ENCODE measurements at places on chromosomes 11 and 22.

DNA sequence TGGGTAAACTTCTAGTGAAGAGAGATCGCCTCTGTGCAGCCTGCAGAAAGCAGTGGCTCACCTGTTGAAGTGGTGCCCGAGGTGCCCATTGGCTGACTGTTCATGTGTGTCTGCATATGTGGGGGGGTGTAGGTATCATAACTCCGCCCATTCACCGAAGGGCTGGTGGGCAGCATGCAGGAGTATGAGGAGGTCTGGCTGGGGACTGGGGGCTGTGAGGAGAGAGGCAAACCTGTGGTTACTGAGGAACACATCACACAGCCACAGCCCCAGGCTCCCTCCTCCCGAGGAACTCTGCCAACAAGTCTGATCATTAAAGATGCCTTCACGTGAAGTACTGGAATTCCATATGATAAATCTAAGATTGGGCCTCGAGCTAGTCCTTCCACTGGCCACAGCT is 20.5 kb downstream of the PAX6 start:
- DNase-seq, result no peak

DNA sequence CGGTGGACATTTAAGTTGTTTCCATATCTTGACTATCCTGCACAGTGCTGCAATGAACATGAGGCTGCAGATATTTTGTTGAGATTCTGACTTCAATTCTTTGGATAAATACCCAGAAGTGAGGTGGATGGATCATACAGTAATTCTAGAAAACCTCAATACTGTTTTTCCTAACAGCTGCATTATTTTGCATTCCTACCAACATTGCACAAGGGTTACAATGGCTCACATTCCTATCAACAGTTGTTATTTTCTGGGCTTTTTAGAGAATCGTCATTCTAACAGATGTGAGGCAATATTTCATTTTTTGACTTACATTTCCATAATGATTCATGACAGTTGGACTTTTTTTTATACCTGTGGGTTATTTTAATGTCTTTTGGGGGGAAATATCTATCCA is 716.9 kb upstream of the ANO3 start:
- DNase-seq, result no peak

DNA sequence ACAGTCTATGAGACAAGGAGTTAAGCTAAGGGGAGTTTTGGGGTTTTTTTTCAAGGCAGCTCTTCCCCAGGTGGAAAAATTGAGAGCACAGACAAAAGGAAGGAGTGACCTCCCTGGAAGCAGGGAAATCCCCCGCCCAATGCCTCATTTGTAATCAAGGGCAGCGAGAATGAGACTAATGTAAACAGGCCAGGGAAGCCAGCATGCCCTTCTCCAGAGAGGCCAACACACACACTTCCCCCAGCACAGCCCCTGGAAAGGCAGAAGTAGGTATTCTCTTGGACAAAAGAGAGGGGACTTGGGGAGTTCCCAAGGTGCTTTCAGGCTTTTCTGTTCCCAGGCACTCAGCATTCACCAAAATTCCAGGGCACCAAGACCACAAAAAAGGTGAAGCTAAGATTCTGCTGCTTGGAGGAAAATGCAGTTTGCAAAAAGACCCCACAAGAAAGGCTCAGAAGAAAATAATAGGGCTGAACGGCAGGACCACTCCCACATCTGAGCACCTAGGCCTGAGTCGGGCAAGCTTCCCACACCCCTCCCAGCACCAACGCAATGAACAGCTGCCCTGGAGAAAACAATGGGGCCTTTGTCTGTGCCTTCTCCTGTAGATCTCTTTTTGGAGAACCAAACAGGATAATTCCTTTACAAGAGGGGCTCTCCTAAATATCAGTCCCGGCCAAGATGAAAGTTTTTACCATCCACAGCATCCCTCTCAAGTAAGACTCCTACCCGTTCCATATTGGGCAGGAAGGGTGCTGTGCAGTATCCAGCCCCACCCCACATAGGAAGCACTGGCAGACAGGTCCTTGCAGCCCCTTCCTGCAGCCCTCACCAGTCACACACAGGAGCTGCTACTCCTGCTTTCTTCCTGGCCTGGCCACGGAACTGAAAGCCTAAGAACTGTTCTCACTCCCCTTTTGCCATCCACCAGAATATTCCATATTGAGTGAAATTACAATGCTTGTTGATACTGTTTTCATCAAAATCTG is 70.7 kb upstream of the AKIP1 start:
- peak; percentile 66 for DNase-seq

- DNase-seq, result no peak
These were observed 17.6 kb upstream of the LMO1 start for GRCh38 chr11:8281266-8281665.

DNA sequence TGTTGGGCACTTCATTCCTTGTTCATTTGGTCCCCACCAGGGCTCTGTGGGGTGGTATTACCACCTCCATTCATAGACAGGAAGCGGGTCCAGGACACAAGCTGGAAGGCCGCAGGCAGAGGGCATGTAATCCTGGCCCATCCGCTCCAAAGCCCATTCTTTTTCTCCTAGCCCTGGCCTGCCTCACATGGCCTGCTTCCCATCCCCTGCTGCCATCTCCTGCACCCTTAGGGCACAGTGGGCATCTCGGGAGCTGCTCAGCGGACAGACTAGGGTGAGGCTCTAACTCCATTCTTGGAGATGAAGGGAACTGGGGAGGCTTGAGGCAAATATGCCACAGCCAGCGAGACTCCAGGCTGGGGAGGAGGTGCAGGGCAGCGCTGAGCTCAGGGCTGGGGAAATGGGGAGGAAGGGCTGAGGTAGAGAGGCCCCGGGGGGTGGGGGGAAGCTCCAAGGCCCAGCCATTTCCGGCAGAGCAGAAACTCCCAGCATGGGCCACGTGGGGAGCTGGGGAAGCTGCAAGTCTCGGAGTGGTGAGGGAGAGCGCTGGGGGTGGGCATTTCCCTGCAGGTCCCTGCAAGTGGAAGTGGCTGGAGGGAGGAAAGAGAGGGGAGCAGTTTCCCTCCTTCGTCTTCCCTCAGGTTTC is 14.3 kb upstream of the BCL9L start:
- DNase-seq, result no peak

DNA sequence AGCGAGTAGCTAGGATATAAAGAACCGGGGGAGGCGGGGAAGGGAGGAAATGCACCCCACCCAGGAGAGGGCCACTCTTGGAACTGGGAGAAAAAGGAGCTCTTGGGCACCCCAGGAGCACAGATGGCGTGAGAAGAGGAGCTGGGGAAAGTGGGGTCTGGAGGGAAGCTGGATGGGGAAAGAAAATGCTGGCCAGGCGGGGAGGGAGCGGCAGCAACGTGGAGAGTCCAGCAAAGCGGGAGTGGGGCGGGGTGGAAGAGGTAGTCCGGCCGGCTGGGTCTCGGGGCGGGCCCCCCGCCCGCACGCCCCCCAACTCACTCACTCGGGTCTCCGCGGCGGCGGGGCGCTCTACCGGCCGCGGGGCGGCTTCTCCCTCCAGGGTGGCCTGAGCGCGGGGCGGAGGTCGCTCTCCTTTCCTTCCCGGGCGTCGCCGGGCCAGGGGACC is 522 bp downstream of the TOB2 start:
- no peak for DNase-seq

DNA sequence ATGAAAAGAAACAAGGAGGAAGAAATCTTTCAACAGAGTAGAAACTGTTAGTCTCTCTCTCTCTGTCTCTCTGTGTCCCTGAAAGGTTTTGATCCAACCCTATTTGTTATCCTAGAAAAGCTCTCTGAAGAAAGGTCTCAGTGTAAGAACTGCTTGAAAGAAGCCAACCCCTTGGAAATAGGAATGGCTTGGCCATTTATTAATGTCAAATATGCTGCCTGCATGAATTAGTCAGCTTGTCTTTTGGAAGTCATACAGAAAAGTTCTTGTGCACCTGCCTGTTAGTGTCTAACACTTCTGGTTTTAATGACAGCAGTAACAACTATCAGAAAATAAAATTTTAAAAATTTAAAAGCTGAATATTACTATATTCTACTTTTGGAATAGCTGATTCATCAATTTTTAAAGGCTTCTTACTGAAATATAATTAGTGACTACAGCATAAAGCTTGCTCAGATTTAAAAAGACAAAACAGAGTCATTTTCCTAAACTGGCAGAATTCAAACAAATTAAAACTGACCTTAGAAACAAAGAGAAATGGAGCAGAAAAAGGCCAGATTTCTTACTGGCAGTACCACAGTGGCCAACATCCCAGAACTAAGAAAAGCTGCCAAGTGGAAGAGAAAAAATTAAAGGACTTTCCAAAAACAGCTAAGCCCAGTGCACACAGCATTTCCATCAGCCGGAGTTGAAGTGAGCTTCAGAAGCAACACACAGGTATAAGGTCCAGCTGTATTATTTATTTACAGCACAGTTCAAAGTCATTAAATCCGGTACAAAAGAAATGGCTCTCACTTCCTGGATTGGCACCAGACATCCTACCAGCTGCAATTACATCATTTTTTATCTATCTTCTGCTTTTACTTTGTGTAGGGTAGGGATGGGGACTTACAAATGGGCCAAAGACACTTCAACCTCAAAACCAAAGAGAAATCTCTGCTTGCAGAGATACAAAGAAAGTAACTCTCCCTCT is 76.3 kb downstream of the PRCP start:
- no peak for DNase-seq

DNA sequence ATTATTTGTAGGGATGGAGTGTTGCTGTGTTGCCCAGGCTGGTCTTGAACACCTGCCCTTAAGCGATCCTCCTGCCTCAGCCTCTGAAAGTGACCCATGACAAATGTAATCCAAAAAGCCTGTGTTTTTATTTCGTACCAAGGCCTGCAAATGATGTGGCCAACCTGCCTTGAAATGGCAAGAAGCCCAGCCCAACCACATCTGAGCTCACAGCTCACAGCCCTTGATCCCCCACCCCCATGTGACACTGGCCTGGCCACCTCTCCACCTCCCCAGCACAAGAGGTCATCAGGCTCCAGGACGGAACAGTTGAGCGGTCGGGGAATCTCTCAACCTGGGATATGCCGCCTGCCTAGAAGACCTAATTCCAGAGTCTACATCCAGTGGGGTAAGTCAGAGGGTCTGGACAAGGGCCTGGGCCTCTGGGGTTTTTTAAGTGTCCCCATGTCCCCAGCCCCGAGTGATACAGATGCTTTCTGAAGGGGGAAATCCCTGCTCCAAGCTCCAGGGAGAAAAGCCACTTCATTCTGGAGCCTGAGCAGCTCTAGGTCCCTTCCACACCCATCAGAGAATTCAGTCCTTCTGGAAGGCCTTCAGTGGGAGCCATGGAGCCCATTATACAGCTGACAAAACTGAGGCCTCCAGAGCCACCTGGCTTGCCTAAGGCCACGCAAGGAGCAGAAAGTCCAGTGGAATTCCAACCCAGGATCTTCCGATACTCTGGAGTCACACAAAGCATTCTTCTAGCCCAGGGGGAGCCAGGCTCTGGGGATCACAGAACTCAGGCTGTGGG is 70.7 kb downstream of the MN1 start:
- DNase-seq, result no peak

DNA sequence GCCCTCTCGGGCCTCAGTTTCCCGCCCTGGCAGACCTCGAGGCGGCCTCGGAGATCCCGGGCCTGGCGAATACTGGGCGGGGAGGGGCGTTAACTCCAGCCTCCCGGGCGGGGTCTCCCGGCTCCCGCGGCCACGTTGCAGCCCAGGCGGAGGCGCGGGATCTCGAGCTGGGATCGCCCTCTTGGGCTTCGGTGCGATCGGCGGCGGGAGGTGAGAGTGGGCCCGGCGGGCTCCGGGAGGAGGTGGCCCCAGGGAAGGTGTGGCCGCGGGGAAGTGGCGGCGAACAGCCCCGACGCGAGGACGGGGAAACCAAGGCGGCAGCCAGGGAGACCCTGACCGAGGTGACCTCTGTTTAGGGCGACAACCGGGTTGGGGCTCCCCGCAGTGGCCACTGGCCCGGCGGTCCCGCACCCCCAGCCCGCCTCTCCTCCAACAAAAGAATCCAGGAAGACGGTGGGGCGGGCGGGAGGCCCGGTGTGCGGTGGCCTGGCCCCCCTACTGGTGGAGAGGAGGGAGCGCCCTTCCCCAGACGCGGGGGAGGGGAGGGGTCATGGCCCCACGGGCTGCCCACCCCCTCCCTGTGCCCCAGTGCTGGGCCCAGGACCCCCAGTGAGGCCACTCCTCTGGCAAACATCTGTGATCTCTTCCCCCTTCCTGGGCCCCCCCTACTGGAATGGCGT is at the start of gene PHETA2:
TSS of gene PHETA2 (plus strand) at position 117 of the 680 bp plus-strand sequence. CDS start 3,046 bp downstream, outside the sequence.
- no peak for DNase-seq

GRCh38 chr22:35059632-35060031 is 6.3 kb upstream of the ISX start:
- DNase-seq, result no peak

- DNase-seq, result no peak
These were observed 43.9 kb downstream of the RELT start for GRCh38 chr11:73420136-73420535.

DNA sequence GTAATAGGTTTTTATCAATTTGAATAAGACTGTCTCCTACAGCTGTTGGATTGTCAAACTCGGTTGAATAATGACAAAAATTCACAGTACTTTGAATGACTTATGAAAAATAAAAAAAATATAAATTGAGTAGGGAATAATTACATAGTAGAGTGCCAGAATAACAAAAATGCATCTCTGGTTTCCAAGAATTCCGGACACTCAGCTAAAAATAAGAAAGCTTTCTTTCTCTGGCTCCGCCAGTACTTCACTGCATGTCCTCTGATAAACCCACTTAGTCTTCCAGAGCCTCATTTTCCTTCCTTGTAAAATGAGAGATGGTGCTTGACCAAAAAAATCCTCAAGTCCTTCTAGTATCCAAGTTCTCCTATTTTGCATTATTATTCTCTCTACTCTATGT is 374.6 kb upstream of the LUZP2 start:
- no peak for DNase-seq

DNA sequence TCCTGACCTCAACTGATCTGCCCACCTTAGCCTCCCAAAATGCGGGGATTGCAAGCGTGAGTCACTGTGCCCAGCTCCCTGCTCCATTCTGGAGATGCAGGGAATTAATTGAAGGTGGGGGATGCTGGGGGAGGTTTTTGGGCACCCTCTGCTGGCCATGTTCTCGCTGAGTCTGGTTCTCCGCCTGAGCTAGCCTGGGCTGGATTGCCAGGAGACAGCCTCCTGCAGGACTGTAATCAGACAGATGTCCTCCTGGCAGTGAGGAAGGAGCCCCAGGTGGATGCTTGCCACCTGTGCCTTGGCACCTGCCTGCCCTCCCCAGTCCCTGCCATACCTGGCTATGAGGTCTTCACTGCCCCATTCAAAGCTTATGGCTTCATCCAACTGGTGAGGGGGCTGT is 5.4 kb downstream of the MTFP1 start:
- DNase-seq, result no peak

- peak; percentile 77 for DNase-seq
These were observed 79.9 kb upstream of the RAB1B start for GRCh38 chr11:66188580-66188979.

DNA sequence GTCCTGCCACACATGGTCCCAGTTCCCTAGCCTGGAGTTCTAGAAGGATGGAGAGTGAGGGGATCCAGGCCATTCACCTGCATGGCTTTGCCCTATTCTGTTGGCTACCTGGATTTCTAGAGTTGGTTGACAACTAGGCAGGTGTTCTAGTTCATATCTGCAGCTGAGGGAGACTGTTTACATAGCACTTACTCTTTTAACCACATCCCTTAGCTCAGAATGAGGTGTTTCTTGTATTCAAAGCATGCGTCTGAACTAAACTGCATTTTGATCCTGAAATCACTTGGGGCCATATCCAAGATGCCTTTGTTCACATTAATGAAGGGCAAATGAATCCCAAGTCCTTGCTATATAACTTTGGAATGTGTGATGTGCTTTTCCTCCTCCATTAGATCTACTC is 60.9 kb downstream of the SYT13 start:
- DNase-seq, result no peak

GRCh38 chr11:9016916-9017642 is 13.3 kb upstream of the NRIP3 start:
- no peak for DNase-seq
